Ureter (tissue), 1 donor: ENCODE measurements at places on chromosomes 5 and 9. TPM values are rescaled to one million over a fixed set of nuclear protein-coding genes. Genes with fewer than 3 reads are reported as not detected.

Gene TAF9
- total RNA-seq, result 49.8 TPM

Gene C9
- not detected for total RNA-seq

Gene ADCY2
- total RNA-seq, result 13.1 TPM

Gene BTNL3
- total RNA-seq, result not detected

Gene KIF20A
- total RNA-seq, result 0.83 TPM

Gene FOCAD
- total RNA-seq, result 50.2 TPM

Gene CNTNAP3B
- 24.1 TPM for total RNA-seq

Gene ZFP2
- total RNA-seq, result 3.0 TPM

DNA sequence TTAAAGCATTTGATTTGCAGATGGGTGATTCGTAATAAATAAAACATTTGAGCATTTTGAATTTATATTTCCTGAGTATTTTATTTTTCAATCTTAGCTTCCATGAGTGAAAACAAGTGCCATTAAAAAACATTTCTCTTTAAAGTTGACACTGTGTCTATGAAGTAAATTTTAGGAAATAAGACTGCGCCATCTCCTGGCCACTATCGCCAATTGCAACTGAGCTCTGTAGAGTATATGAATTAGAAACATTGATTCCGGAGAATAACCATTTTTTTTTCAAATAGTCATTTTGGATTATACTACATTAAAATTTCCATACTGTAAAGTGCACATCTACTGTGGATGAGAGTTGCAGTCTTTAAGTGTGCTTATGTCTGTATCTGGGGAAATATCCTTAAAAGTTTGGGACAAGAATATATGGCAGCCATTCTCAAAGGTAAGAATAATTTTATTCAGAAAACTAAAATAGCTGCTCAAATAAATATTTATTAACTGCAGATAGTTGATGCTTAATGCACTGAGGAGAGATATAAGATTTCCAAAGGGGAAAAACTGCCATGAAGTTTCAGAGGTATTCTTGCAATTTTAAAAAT lies 5.9 kb downstream of the DMRTA1 start:
- no peak for DNase-seq

DNA sequence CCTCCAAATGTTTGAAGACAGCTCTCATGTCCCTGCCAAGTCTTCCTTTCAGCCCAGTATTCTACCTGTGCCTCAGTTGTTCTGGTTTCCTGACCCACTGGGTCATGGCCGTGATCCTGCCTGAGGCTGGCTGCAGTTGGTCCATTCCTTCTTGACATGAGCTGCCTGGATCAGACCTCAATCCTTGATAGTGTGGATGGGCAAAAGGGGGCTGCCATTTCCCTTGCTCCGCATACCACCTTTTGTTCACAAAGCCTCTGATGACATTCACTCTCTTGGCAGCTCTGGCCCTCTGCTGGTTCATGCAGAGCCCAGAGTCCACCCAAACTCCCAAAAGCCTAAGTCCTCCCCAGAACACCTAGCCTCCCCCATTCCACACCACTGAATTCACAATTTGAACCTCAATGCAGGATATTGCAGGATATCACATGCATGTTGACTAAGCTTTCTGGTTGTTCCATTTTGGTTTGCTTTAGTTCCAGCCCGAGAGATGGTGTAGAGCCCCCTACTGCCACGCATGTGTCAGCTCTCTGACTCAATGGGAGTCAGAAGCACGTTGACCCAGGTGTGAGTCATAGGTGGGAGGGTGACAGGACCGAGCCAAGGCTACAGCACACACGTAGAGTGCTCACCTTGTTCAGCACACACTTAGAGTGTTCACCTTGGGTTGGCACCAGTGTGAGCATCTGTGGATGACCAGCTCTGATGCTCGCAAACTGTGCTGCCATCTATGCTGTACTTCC lies 137.2 kb downstream of the MTX3 start:
- no peak for DNase-seq

DNA sequence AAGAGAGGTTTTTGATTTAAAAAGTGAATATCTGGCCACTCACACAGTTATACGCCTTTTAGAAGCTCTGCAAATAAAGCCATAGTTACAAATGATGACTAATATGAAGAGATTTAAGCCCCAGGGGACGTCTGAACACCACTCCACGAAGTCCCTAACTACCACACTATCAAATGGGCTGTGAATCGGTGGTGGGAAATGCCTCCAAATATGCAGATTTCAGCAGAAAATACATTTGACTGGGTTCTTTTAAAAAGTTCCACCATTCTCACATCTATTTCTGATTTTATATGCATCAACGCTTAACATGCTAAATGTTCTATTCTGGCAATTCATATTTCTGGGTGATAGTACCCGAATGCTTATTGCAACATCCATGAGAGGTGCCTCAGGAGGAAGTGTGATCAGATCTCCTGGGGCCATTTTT lies 22.5 kb downstream of the TICAM2 start:
- DNase-seq, result no peak

DNA sequence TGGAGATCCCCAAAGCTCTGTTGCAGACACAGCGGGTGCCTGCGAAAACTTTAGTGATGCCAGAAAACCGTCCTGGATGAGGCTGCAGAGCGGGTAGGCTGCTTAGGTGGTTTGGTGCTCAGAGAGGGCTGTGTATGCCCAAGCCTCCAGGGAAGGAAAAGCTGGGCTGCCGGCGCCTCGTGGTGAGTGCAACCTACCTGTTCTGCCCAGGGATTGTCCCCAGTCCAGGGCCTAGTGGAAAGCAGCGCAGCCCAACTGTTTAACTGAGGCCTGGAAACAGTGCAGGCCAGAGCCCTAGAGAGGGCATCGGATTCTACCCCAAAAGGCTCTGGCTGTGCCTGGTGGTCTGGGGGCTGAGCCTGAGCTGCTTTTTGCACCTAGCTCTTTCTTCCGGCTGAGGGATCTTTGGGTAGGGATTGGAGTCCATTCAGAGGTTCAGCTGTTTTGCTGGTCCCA lies 2.8 kb downstream of the LMX1B start:
- no peak for DNase-seq

GRCh38 chr9:37920471-37921167 lies 16.7 kb upstream of the SLC25A51 start:
- no peak for DNase-seq

- DNase-seq, result no peak
Measured at GRCh38 chr5:132289097-132289496, 5.1 kb upstream of the SLC22A4 start.

- DNase-seq, result no peak
Measured at GRCh38 chr5:54825005-54825404, 160.4 kb downstream of the ESM1 start.

- no peak for DNase-seq
Measured at GRCh38 chr5:137684761-137685160, 51.1 kb downstream of the KLHL3 start.

DNA sequence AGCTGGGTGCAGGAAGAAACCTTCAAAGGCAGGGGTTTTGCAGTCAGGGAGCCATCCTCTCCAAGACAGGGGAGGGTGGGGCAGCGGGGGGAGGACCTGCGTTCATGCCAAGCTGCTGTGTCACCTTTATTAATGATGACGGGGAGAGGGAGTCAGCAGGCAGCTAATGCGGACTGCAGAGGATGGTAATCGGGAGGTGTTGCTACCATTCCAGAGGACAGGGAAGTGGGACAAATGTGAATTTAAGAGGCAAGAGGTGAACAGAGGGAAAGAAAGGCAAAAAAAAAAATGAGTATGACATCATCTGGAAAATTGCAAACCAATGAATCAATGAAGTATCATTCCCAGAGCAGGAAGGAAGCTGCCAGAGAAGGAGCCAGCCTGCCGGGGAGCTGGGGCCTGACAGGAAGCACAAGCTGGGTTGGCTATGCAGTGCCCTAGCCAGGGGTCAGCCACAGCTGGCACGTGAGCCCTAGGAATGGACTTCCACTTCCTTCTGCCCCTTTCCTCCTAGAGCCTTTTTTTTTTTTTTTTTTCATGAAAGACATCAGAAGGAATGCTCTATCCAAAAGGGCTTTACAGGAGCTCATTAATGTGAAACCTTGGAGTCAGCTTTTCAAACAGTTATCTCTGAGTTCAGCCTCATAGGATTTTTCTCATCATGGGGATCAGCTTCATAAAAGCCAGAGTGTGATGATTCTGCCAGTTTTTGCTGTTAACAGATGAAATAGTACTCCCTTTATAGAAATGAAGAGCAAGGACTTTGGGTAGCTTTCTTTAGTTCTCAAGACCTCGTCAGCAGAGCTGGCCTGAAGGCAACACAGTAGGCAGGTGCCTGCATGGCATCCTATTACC lies 9.2 kb downstream of the INSYN2B start:
- peak; percentile 50 for DNase-seq

DNA sequence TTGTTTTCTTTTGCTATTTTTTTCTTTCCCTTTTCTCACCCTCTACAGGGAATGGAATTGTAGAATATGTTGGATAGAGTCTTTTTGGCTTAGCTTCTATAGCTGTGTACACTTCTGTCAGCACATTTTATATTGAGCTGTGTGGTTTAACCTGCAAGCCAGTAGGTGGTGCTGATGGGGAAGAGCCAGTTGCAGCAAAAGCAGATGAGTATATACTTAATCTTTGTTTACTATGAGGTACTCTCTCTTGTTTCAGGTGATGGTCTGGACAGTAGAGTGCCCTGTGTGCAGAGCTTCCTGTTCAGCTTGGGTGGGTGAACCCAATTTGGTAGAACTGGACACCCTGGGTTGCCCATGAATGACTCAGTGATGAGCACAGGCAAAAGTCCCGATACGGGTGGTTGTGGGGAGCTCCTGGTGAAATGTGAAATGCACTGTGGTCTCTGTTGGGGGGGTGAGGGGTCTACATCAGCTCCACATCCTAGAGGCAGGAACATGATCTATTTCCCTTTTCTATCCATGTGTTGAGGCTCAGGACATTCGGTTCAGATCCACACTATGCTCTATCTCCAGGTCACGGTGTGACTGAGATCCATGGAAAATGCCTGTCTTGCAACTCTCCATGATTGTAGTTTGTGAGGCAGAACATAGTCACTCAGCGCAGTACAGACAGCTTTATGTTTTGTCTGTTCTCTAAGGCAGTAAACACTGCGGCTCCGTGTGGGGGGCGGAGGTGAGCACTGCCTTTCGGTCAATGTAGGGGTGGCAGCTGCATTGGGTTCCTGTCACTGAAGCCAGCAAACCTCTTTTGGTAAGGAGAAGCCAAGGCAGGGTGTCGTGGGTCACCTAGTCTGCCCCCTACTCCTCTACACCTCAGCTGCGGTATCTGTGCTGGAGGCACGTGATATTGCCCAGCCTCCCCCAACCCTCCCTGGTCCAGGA lies 353.2 kb downstream of the PRR16 start:
- DNase-seq, result no peak

DNA sequence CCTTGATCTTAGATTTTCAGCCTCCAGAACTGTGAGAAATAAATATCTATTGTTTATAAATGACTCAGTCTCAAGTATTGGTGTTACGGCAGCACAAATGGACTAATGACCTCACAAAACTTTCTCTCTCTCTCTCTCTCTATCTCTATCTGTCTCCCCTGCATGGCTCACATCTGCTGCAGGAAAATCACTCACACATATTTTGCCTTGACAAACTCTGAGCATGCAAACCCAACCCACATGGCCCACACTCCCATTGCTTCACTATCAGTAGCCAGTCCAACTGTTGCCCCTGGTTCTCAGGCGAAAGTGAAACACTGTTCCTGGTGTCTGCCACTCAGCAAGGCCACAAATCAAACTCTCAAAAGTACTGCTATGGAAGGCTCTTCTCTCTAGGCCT lies 66.4 kb upstream of the PIK3R1 start:
- DNase-seq, result no peak

- no peak for DNase-seq
Measured at GRCh38 chr5:8600843-8601242, 731.9 kb downstream of the MTRR start.

DNA sequence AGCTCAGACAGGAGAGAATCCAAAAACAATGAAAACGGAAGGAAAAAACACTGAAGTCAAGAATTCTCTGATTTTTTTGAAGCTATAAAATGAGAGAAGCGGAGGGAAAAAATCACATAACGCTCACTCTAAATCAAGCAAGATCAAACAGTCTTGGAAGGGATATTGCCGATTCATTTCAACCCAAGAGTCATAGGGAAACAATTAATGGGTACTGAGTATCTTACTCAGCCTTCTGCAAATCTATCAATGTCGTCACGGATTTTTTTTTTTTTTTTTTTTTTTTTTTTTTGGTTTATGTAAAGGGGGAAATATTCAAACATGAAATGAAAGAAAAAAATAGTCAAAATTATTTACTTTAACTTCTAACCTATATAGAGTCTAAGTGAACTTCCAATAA lies 9.5 kb downstream of the MEF2C start:
- no peak for DNase-seq

GRCh38 chr9:2583308-2584013 lies 38.1 kb upstream of the VLDLR start:
- DNase-seq, result no peak

DNA sequence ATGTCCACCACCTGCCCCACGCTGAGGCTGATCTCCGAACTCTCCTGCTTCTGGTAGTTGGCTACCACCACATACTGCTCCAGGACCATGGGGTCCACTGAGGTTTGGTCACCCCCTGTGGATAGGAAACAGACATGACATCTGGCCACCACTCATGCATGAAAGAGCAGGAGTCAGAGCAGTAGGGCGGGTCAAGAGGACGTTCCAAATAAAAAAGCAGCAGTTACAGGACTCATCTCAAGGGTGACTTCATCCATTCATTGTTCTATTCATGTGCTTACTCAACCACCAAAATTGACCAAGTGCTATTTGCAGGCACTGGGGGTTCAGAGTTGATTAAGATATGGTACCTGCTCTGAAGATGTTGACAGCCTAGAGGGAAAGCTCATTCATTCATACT lies 79.2 kb upstream of the UBTD2 start:
- no peak for DNase-seq

DNA sequence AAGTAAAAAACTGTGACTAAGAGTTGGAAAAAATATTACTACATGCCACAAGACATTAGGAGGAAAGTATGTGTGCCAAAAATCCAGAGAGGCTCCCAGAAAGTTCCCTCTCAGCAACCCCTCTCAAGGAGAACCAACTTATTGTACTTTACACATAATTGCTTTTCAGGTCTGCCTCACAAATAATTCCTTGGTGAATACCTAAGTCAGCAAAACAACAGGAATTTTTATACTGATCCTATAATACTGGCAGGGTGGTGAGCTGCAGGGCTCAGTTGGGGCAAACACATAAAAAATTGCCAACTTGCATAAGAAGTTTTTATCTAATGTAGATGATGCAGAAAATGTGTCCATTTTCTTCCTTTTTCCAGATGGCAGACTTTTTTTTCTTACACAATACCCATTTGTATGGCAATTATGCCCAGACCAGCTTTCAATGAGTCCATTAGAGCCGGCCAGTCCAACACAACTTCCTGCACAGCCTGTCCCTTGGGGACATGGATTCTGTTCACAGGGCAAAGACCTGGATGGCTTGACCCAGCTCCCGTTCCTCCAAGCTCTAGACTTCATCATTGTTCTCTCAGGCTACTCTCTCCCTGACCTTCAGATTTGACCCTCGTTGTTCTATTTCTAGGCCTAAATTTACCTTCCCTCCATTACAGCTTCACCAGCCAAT lies 31.3 kb downstream of the MARCHF3 start:
- DNase-seq, result no peak
